ENCODE measurements at places on chromosomes 1 and 21. TPM values are rescaled to one million over a fixed set of nuclear protein-coding genes. Genes with fewer than 3 reads are reported as not detected.

GRCh38 chr1:3457910-3458883 lies 3.7 kb downstream of the ARHGEF16 start:
- no peak for DNase-seq

DNA sequence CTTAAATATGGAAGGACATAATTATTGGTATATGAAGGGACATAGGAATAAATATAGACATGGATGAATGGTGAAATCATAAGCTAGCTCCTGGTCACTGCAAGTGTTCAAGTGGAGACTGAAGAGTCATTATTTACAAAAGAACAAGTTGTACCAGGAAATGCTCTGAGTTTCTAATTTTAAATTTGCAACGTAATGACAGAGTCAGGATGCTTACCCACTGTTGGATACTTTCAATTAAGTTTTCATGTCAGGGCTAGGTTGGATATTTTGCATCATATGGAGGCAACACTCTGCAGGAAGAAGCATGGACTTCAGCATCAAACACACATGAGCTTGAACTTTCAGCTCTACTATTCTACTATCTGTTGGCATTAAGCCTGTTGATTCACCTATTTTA lies 499.6 kb upstream of the C1orf87 start:
- DNase-seq: no peak

DNA sequence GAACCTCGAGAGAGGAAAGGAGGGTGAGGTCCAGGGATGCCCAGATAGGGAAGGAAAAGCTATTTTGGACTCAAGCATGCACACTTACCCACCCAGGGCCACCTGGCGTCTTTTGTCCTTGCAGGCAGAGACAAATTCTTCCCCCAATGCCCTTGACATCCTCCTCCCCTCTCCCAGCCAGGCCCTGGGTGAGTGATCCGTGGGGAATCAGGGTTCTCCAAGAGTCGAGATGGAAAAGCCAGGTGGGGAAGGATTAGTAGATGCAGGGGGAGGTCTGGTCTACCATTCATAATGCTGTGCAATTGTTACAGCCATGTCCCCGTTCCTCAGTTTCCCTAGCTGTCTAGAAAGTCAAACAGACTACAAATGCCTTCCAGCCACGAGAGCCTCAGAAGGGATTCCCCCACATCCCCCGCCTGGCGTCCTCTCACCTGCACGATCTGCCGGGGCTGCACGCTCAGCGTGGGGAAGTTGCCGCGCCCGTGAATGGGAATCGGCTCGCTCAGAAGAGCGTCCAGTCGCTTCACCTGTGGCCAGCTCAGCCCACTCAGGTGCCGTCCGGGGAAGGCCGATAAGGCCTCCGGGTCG lies 580 bp downstream of the TENT5B start:
- no peak for DNase-seq

GRCh38 chr1:209850342-209850979 lies 22.7 kb downstream of the UTP25 start:
- DNase-seq: peak; percentile 66

SYT6 gene
- 0.60 TPM for total RNA-seq

DNAJC6 gene
- 4.0 TPM for total RNA-seq

- DNase-seq: no peak
Measured at GRCh38 chr1:14707531-14708445, 109.3 kb downstream of the KAZN start.

DNA sequence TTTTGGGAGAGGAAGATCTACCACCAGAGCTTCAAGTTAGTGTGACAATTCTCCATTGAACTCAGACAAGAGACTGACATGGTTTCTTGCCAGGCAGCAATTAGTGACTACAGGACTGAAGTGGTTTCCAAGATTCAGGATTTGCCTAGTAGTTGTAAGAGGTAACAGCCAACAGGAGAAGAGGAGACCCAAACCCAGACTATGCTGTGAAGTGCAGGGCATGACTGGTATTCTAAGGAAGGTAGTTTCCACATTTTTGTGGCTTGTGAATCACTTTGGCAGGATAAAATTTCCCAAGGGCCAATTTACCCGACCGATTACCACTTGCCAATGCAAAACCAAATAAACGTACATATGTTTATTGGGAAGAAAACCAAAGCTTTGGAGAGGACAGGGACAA lies 14.7 kb upstream of the RAP1A start:
- DNase-seq: no peak
